ENCODE measurements at places on chromosomes 2 and 18. TPM values are rescaled to one million over a fixed set of nuclear protein-coding genes. Genes with fewer than 3 reads are reported as not detected.
A peak's percentile ranks its signal among the peaks of the same experiment; 100 is the strongest.

DNA sequence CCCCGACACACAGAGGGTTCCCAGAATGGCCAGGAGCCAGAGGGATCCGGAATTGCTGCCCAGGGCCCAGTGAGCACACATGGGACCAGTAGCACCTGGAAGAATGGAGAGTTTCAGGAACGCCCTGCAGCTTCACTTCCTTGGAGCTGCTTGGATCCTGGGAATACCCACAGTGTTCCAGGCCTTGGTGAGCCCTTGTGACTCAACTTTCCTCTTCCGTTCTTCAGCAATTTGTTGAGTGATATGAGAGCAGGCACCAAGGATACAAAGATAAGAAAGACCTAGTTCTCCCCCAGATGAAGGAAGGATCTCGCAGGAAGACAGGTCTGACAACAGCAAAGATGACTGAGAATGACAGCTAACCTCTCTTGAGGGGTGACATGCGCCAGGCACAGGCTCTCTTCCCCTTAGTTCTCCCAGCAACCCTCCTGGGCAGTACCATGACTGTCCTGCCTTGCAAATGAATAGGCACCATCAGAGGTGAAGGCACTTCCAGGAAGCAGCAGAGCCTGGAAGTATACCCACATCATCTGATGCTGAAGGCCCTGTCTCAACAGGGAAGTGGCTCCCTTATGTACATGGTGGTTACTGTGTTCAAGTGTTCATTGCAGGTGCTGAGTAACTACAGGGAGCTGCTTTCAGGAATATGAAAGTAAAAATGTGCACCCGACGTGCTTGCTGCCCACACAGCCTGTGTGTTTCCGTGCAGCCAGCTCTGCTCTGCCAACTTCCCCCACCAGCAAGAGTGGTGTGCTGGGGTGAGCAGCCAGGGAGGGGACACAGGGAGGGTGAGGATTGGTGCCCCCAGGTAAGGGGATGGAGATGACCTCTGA is 116.2 kb downstream of the STPG4 start:
- peak overlapping the region; percentile 16 for H3K27ac ChIP-seq
- no peak for DNase-seq
- H3K27me3 ChIP-seq: no peaks in the 10 kb centered on the region
- peaks cover 5% of the 10 kb centered on the region for H3K36me3 ChIP-seq
- H3K4me1 ChIP-seq: peaks cover 15% of the 10 kb centered on the region

DNA sequence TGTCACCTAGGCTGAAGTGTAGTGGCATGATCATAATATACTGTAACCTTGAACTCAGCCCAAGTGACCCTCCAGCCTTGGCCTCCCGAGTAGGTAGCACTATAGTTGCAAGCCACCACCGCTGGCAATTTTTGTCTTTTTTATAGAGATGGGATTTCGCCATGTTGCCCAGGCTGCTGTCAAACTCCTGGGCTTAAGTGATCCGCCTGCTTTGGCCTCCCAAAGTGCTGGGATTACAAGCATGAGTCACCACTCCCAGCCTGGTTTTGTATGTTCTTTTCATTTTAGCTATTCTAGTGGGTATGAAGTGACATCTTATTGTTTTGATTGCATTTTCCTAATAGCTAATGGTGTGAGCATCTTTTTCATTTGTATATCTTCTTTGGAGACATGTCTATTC is 11.3 kb upstream of the EXOC6B start:
- DNase-seq: no peak
- H3K4me1 ChIP-seq: peaks cover 8% of the 10 kb centered on the region
- peaks cover 4% of the 10 kb centered on the region for H3K36me3 ChIP-seq

- no peak for DNase-seq
- H3K36me3 ChIP-seq: peaks cover 12% of the 10 kb centered on the region
- H3K4me3 ChIP-seq: no peak overlapping the region
- peak overlapping the region; percentile 95 for H3K27ac ChIP-seq
- H3K4me1 ChIP-seq: peaks cover 66% of the 10 kb centered on the region
Observed at GRCh38 chr18:3256693-3257626, 5.0 kb upstream of the MYL12B start.

GRCh38 chr2:101252408-101253012 is at the start of gene CNOT11:
Gene CNOT11 (plus strand): TSS chr2:101252886. CDS start chr2:101252965, 79 bp downstream.
- H3K27ac ChIP-seq: peak within 1 kb of the TSS; percentile 97
- H3K36me3 ChIP-seq: peaks cover 3% of the 10 kb centered on the region
- no peaks in the 10 kb centered on the region for H3K27me3 ChIP-seq
- DNase-seq: peak; percentile 99

- no peak overlapping the region for H3K4me3 ChIP-seq
- no peak overlapping the region for H3K27ac ChIP-seq
- H3K4me1 ChIP-seq: no peaks in the 10 kb centered on the region
Observed at GRCh38 chr18:4444306-4444705, 10.8 kb downstream of the DLGAP1 start.

GRCh38 chr2:130302164-130302886 is 40.4 kb upstream of the IMP4 start:
- peaks cover 2% of the 10 kb centered on the region for H3K36me3 ChIP-seq
- H3K27ac ChIP-seq: no peak overlapping the region
- H3K27me3 ChIP-seq: peaks cover 47% of the 10 kb centered on the region
- no peak overlapping the region for H3K4me3 ChIP-seq

GRCh38 chr2:162795312-162795711 is 43.3 kb downstream of the KCNH7 start:
- no peak overlapping the region for H3K4me3 ChIP-seq
- no peaks in the 10 kb centered on the region for H3K27me3 ChIP-seq
- H3K27ac ChIP-seq: no peak overlapping the region
- H3K36me3 ChIP-seq: no peaks in the 10 kb centered on the region
- DNase-seq: no peak

DNA sequence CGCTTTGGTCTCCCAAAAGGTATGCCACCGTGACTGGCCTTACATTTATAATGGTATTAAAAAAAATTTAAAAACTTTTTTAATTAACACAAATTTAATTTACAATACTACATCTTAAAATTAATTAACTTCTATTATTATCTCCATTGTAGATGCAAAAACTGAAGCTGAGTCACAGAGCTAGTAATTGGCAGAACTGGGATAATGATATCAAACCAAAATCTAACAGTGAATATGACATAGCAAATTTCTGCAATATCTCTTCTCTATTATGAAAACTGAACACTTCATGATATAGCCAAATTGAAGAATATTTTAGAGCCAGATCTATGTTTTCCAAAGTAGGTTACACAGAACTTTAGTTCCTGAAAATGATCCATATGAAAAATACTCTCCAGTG is 66.4 kb upstream of the CHAC2 start:
- no peaks in the 10 kb centered on the region for H3K27me3 ChIP-seq
- H3K27ac ChIP-seq: no peak overlapping the region
- H3K4me3 ChIP-seq: no peak overlapping the region
- no peak for DNase-seq
- peaks cover 10% of the 10 kb centered on the region for H3K36me3 ChIP-seq
- H3K4me1 ChIP-seq: peaks cover 5% of the 10 kb centered on the region

The PLA2R1 gene
- total RNA-seq: not detected

The UGT1A9 gene
- not detected for total RNA-seq

The CNGA3 gene
- not detected for total RNA-seq
